ENCODE measurements at places on chromosomes 3 and 15. TPM values are rescaled to one million over a fixed set of nuclear protein-coding genes. Genes with fewer than 3 reads are reported as not detected.

Gene NSUN3
- total RNA-seq, result 2.5 TPM

DNA sequence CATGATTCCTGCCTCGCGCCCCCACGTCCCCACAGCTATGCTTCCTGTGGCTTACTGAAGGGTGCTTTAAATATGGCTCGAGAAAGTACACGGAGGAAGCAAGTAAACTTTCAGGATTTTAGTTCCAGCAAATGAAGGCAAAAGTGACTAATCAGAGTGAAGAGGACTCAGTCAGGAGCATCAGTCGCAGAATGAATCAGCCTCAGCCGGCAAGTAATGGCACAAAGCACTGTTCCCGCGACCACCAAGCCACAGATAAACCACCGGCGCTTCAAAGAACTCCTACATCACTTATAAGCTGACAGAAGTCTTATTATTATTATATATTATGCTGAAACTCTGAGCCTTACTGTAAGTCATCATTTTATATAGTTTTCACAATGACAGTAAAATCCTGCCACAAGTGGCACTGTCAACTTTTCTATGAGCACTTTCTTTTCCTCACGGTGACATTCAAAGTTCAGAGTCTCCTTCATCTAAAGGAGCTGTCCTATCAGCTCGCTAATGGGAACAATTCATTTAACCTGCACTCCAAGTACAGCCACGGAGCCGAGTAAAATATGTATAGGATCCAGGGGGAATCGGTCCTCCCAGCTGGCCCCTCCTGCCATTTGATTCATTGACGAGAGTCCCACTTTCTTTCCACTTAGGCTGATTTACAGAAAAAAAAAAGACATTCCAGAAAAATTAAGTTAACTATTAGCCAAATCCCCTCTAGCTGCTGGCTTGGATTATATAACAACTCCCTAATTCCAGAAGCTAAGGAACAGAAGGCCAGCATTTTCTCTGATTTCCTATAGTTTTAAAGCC lies 217.0 kb upstream of the ICE2 start:
- DNase-seq, result no peak

Gene BTLA
- not detected for total RNA-seq

DNA sequence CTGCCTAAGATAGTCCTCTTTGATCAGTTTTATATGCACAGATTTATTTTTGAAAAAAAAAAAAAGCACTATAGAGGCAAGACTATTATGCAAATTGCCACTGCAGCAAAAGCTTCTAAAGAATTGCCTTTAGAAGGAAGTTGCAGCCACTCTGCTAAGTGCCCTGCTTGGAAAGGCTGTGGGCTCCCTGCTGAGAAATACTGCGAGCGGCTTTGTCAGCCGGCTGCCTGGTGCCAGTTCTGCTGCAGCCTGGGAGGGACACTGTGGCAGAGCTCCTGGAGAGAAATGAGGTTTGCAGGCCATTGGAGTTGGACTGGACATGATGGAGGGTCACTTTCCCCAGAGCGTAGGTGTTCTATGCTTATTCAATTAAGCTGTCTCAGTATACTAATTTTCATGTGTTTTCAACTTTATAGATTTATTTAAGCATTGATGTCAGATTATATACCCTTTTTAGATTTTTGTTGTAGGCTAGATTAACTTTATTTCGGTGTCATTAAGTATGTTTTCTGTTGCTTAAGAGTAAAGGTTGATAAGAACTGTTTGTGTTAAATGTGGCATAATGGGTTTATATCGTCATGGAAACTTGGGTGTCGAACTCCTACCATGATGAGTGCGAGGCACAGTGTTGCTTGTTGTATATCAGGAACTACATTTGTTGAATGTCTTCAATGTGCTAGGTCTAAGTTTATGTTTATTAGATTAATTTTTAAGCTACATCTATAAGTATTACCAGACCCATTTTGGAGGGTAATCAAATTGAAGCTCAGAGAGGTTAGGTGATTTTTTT lies 6.6 kb downstream of the MAP2K5 start:
- peak; percentile 53 for DNase-seq

DNA sequence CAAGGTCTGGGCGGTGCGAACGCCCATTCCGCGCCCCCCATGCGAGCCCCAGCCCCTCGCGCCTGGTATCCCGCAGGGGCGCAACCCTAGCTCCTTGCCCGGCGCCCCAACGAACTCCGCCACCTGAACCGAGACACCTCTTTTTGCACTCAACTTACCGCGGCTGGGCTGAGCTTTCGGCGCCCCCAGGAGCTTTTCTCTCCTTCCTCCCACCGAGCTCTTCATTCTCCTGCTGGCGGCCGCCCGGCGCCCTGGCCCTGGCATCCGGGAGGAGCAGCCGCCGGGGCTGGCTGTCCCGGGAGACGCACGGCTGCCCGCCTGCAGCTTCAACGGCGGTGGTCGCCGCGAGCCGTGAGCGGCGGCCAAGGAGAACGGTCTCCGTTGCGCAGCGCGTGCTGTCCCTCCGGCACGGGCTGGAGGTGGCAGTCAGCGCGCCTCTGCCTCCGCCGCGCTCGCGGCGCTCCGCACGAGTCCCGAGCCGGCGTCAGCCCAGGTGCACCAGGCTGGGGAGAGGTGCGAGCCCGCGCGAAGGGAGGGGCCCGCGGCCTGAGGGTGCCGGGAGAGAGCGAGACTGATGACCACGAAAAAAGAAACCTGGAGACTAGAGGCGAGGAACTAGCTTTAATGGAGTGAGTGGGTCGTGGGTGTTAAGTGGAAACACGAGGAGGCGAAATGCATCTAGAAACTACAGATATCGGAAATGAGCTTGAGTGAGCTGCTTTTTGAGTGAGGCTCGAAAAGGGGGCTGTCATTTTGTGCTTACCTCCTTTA lies 621.5 kb upstream of the ZNF385D start:
- no peak for DNase-seq

DNA sequence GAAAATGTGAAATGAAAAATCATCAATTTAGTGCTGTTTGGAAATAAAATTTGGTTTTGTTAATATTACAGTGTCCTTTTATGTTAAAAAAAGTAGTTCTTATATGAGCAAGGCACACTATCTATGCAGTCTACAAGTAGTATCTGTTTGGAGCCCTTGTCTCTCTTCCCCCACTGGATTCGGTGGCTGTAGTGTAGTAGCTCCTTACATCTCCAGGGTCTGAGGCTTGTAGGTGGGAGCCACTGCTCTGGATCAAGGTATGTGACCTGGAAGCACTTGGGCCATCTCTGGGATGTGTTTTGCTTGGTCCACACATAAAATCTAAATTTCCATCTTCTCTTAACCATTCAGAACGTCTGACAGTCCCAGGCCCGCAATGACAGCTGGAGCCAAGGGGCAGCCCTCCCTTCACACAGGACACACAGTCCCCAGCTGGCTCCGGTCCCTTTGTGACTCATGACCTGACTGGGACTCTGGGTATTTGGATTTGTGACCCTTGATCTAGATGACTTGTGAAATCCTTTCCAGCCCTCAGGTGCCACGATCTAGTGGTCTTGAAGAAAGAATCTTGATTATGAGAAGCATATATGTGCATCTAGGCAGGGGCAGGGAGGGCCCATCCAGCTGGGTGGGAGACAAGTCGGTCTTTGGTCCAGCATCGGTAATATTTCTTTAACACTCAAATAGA lies 80.0 kb downstream of the USP13 start:
- DNase-seq, result peak; percentile 94
